ENCODE measurements at places on chromosomes 3 and 15.

DNA sequence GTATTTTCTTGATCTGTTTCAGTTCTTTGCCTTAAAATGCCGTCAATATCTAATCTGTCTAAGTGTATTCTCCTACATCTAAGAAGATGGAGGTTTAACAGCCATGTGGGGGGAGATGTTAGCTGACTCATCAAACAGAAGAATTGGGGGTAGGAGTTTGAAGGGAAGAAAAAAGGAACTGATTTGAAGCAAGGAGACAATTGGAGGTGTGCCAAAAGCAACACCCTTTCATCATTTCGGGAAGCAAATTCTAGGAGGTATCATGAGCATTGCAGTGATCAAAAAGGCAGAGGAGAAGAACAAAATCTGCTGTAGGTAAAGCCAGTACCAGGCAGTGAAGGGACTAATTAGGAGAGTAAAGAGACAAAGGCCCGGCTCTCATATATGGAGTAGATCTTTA, 337.3 kb upstream of the TBC1D5 start:
- no peak for DNase-seq

- DNase-seq, result no peak
These were observed 612 bp upstream of the TBL1XR1 start for GRCh38 chr3:177197727-177198460.

DNA sequence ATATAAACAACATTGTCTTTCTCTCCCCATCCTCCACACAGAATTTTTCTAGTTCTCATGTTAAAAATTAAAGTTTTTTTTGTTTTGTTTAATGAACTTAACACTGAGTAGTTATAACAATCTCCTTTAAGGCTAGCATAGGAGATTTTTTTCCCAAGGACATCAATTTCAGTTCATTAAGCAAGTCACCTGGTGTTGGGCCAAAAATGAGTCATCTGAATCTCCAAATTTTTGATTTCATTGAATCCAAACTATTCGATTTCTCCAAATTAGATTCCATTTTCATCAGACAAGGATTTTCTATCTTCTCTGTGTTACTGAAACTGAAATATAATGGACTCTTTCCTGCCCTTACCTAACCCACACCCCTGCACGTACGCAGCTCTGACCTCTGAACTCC, 631.4 kb upstream of the MDFIC2 start:
- DNase-seq, result no peak

- no peak for DNase-seq
These were observed 346.6 kb downstream of the RBMS3 start for GRCh38 chr3:29627136-29628117.

DNA sequence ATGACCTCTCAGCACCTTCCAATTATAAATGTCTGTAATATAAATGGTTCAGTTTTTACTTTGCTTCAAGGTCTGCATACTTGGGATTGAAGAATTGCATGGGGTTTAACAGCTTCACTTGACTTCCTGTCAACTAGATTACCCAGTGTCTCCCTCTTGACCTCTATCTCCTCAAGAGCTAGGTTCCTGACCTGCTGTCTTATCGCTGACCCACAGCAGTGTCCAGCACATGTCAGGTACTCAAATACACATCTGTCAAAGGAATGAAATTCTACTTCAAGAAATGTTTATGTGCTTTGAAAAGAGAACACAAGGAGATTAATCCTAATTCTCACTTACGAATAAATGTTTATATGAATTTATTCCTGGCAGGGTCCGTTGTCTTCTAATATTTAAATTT, 284.5 kb downstream of the SLC9A9 start:
- DNase-seq, result no peak

Data from GM12864 (cell line).